Left ventricle myocardium inferior (tissue), 1 donor: ENCODE measurements at places on chromosomes 7 and 10. TPM values are rescaled to one million over a fixed set of nuclear protein-coding genes. Genes with fewer than 3 reads are reported as not detected.

- no peak for DNase-seq
Measured at GRCh38 chr7:1555046-1555812, 776 bp downstream of the TMEM184A start.

Gene SFRP5
- total RNA-seq, result 8.7 TPM

DNA sequence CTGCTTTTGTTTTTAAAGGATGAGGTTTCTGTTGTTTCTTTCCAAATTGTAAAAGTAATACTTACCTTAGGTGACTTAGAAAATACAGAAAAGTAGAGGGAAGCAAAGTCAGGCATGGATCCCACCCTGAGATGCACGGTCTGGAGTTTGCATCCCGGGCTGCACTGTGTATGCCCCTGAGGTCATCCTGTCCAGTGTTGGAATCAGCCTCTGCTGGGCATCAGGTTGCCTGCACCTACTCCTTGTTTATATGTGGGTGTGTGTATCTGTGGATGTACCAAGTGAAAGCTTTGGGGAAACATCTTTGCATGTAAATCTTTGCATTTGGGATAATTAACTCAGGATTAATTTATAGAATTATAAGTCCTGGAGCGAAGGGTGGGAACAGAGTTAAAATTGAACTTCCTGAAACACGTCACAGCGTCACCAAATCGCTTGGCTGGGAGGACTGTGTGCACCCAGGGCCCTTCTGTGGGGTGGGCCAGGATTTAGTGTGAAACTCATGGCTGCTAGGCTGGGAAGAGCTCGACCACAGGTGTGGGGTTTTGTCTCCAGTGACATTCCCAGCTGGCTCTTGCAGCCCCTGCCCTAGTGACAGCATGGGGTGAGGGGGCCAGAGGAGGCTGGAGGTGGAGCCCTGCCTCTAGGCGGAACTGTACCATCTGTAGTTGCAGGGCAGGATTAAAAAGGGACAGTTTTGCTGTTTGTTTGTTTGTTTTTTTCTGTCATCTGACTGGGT, 27.9 kb downstream of the GTF2IRD1 start:
- DNase-seq, result no peak

DNA sequence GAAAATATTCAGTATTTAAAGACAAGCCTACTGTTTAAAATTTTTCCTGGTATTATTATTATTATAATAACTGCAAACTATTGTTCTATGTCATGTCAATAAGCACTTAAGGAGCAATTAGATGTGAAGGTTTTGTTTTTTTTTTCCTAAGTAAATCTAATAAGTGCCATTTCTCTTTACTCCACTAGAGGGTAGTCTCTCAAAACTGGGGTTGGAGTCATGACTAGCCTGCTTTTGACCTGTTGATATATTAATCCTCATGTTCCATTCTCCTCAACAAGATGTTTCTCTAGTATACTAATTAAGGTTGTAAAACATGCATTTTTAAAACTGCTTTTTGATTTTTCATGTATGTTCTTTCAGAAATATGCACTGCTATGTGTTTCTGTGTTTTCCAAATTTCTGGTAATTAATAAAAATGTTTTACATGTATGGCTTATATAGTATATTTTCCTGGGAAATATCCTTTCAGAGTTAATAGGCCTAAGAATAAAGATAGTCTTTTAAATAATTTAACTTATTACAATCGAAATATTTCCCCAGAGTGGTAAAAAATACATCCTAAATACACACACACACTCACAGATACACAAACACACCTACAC, 1.0 kb upstream of the LRRN3 start:
- DNase-seq, result no peak

GRCh38 chr7:133742709-133743538, 384.2 kb upstream of the LRGUK start:
- DNase-seq, result no peak

DNA sequence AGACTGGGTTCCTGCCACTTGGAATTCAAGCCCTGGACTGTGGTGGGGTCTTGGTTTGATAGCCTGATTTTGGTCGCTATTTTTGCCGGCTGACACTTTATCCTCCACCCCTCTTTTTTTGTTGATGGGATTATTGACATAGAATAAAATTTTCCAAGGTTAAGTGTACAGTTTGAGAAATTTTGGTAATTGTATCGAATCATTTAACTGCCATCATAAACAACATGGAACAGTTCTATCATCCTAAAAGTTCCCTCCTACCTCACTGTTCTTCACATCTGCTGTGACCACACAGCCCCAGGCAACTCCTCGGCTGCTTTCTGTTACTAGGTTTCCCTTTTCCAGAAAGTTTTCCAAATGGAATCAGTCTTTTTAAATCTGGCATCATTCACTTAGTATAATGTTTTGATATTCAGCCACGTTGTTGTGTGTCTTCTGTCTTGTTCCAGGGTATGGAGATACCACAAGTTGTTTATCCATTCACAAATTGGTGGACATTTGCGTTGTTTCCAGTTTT, 50.6 kb upstream of the STEAP1B start:
- no peak for DNase-seq

Gene CC2D2B
- 0.30 TPM for total RNA-seq

DNA sequence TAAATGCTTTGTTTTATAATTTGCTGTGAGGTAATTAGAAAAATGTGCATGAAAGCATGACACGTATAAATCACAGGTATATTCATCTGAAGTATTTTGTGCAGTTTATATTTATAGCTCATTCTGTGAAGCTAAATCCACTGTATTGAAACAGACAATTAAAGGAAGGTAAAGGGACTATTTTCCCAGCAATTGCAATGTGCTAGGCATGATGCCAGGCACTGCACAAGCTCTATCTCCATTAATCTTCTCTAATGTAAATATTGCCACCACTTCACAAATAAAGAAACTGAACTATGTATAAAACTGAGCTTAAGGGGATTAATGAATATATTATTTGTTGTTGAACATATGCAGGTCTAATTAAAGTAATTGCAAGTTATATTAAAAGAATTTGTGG, 1012.5 kb downstream of the NRG3 start:
- DNase-seq, result no peak

Gene EGFR
- 6.1 TPM for total RNA-seq

GRCh38 chr10:110802090-110802489, 69.6 kb upstream of the PDCD4 start:
- no peak for DNase-seq

- peak; percentile 86 for DNase-seq
Measured at GRCh38 chr7:99551767-99552463, at the start of gene FAM200A. Gene FAM200A, minus strand, starts transcription at chr7:99552114. Its CDS starts 3,707 bp downstream, at chr7:99548407.

- DNase-seq, result no peak
Measured at GRCh38 chr10:103181244-103181643, 11.8 kb downstream of the NT5C2 start.

GRCh38 chr7:153322991-153323390, 563.4 kb downstream of the ACTR3B start:
- no peak for DNase-seq

DNA sequence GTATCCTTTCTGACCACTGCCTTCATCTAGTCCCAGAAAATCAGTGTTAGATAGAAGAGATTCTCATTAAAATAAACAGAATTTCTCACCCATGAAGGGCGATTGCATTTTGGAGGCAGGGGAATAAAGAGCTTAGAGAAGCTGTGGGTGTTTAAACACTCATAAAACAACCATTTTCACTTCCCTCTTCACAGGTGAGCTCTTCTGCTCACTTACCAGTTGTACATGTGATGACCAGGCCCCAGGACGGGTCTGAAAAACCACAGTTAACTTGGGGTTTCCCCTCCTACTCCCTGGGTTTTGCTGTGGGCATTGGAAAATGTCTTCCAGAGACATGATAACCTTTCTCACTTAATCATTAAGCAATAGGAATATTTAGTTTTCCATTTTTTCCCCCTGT, 411.6 kb upstream of the DPP6 start:
- no peak for DNase-seq

GRCh38 chr10:22852712-22853353, 75.0 kb upstream of the ARMC3 start:
- no peak for DNase-seq

GRCh38 chr10:5492929-5493576, 6.3 kb downstream of the CALML5 start:
- DNase-seq, result no peak

DNA sequence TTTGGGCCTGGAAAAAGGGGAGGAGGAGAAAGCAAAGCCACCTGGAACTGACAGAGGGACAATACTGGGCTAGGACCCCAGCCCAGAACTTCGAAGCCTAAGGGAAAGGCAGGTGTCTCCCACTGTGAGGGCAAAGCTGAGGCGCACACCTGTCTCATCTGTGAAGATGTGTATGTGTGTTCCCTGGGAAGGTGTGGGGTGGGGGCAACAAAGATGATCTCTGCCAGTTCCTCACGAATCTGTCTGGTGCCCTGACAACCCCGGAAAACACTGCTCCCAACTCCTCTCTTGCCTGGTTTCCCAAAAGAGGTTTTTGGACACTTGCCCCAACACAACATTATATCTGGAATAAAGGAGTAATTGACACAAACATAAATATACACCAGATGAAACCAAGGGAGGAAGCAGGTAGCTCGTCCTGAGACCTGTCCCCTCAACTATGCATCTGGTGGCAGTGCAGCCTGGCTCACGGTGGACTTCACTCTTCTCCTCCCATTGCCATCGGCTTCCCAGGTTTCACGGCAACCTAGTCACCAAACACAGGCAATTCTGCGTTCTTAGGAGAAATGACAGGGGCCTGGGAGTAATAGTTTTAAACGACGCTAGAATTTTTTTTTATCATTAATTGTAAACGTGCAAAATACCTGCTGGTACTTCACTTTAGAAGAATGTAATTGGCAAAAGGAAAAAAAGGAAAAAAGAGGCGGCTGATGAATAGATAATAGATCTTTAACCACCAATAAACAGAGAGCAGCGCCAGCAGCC, 1.7 kb upstream of the EMX2 start:
- DNase-seq, result no peak

Gene SLC29A4
- total RNA-seq, result 3.7 TPM

Gene PKD2L1
- not detected for total RNA-seq

DNA sequence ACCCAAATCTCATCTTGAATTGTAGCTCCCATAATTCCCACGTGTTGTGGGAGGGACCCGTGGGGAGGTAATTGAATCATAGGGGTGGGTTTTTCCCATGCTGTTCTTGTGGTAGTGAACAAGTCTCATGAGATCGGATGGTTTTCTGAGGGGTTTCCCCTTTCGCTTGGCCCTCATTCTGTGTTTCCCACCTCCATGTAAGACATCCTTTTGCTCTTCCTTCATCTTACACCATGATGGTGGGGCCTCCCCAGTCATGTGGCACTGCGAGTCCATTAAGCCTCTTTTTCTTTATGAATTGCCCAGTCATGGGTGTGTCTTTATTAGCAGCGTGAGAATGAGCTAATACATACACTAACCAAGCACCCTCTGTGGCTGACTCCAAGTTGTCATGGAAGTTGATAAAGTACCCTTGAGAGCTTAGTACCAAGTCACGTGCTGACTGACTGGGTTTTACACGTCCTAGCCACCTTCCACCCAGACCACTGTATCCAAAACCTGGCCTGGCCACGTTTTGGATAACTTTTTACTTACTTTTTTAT, 614.4 kb downstream of the SDK1 start:
- DNase-seq, result no peak

- no peak for DNase-seq
Measured at GRCh38 chr7:39946693-39947092, 3.4 kb upstream of the CDK13 start.

- DNase-seq, result no peak
Measured at GRCh38 chr10:112963835-112964234, 13.8 kb downstream of the TCF7L2 start.

Gene GRM3
- total RNA-seq, result not detected

DNA sequence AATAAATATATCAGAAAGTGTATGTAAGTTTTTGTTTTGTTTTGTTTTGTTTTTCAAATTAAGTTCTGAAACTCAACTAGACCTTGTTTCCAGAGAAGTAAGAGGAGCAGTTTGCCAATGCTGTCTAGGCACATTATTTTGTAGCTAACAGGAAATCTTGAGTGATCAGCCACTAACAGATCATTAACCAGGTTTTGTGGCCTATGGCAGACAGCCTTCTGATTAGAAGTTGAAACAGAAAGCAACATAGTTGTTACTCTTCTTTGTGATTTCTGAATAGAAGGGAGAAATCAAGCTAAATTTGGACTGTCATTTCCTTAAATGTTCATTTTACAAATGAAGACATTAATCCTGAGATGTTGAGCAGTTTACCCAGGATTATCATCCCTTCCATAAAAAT, 142.6 kb downstream of the PLXDC2 start:
- DNase-seq, result no peak

DNA sequence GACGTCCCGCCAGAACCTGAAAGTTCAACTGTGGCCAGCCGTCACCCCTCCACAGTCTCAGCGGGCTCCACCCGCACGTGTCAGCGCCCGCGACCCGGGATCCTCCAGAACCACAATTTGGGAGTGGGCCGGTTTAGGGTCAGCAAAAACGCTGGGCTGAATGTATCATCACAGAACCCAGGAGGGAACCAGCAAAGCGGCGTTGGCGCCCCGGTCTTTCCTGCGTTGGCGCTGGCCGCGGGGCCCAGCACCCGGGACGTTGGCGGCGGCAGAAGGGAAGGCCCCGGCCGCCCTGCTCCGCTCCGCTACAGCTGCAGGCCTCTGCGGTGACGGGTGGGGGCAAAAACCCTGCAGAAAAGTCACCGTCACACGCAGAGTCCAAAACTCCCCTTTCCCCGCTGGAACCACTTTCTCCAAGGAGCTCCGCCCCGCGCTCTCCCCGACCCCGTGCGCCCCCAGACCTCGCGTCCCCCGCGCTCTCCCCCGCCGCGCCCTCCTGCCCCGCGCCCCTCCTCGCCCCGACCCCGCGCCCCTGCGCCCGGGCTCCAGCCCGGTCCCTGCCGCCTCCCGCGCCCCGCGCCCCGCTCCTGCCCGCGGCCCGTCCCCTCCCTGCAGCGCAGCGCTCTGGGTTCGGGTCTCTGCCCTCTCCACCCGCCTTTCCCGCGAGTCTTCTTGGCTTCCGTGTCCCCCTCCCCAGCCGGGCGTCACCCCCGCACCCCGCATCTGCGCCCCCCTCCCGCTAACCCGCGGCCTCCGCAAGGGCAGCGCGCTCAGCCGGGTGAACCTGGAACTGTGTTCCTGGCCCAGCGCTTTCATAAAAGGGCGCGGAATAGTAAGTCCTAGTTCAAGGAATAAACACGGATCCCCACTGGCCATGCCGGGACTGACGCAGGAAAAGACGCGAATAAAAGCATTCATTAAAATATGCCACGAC, 24.0 kb upstream of the RNF32 start:
- no peak for DNase-seq

GRCh38 chr10:121838931-121839330, 88.9 kb downstream of the ATE1 start:
- no peak for DNase-seq

- DNase-seq, result no peak
Measured at GRCh38 chr7:45027774-45028114, 27.7 kb downstream of the CCM2 start.

- no peak for DNase-seq
Measured at GRCh38 chr7:143362131-143363015, at the start of gene FAM131B. Gene FAM131B, minus strand, starts transcription at chr7:143362713. Its CDS starts 110 bp downstream, at chr7:143362603.

- no peak for DNase-seq
Measured at GRCh38 chr7:69787736-69788431, 189.6 kb downstream of the AUTS2 start.

Gene BTBD16
- not detected for total RNA-seq

DNA sequence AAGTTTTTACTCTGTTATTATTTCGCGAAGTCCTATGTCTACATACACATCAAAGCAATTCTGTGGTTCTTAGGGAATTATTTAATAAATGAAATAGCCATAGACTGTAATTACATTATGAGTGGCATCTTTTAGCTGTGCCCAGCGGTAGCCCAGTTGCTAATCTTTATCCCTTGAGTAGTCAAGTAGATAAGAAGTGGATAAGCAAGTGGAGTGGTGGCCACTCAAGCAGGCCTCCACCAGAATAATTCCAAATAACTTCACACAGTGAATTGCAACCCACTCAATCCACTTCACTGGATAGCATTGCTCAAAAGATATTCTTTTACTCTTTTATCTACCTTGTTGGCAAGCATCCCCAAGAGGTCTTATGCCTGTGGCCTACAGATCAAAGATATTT, 349.7 kb downstream of the AUTS2 start:
- no peak for DNase-seq

Gene TMEM273
- 29.0 TPM for total RNA-seq
